Stimulated activated CD8-positive, alpha-beta memory T cell treated with anti-CD3 and anti-CD28 coated beads, Interleukin-7, amount 100 ng/mL, for 24 hours (primary cell): ENCODE measurements at places on chromosomes 12 and 14.
A peak's percentile ranks its signal among the peaks of the same experiment; 100 is the strongest.

- peak; percentile 56 for DNase-seq
These were observed 1.2 kb downstream of the MGP start for GRCh38 chr12:14884458-14884878.

GRCh38 chr14:54369343-54369742, 27.5 kb upstream of the CDKN3 start:
- no peak for DNase-seq

- no peak for DNase-seq
These were observed 17.7 kb downstream of the ERP27 start for GRCh38 chr12:14920475-14921126.

DNA sequence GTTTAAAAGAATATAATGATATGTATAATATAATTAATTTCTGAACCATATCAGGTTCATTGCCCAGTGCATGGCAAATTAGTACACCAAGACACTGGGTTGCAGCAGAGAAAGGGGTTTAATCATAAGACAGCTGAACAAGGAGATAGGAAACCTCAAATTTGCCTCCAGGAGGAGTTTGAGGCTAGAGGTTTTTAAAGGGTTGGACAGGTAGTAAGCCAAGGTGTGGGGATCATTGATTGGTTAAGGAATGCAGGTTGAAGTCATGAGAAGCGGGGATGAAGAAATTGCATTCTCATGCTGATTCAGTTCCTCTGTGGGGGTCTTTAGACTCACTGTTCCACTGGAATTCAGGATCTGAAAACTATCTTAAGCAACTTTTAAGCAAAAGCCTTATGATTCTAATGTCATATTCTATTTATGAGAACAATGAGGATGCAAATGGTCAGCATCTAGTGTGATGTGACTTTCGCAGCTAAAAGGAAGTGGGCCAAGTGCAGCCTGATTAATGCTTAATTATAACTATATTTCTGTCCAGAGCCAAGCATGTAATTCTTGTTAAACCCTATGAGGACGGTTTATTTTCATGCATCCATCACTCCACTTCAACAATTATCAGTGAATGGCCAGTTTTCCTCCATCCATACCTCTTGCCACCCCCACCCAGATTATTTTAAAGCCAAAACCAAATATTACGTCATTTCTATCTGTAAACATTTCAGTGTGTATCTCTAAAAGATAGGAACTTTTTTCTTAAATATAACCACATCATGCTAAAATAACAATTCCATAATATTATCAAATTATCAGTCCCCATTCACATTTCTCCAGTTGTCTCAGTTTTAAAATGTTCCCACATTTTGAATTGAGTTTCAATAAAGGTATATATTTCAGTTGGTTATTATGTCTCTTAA, 14.9 kb downstream of the RNF212B start:
- no peak for DNase-seq

DNA sequence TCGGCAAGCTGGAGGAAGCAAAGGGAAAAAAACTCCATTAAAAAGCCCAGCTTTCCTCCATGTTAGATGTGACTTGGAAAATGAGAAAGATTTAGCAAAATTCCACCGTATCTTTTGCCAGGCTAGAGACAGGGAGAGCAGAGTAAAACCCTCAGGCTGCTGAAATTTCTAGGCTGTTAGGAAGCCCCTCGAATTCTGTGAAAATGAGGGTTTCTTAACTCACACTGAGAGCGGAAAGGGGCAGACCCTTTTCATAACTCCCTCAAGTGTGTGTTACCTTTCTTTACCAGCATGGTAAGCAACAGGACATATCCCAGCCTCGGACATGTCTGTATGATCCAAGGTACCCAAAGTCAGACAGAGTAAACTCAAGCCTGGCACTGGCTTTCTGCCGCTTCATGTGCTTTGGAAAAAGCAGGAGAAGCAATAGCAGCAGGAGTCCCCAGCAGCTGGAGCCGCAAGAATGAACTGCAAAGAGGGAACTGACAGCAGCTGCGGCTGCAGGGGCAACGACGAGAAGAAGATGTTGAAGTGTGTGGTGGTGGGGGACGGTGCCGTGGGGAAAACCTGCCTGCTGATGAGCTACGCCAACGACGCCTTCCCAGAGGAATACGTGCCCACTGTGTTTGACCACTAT, at the start of gene RHOJ:
Gene RHOJ (plus strand): TSS at position 37 of the 637 bp plus-strand sequence. CDS start 427 bp downstream, at position 464.
- no peak for DNase-seq

GRCh38 chr12:6078398-6079096, 45.9 kb downstream of the VWF start:
- no peak for DNase-seq

GRCh38 chr12:84912198-84913128, at the start of gene SLC6A15:
SLC6A15 (minus strand) TSS chr12:84912799; CDS start chr12:84892120, 20,679 bp downstream.
- DNase-seq, result no peak

GRCh38 chr14:105152794-105153241, 15.8 kb downstream of the JAG2 start:
- no peak for DNase-seq

GRCh38 chr14:73786636-73787485, 64.8 kb upstream of the PTGR2 start:
- DNase-seq, result no peak

- DNase-seq, result no peak
These were observed 3.0 kb downstream of the ARHGAP5 start for GRCh38 chr14:32080001-32080510.

- DNase-seq, result no peak
These were observed 21.0 kb upstream of the DCN start for GRCh38 chr12:91203610-91204009.

- DNase-seq, result no peak
These were observed 496.3 kb downstream of the NRXN3 start for GRCh38 chr14:78666336-78667056.

DNA sequence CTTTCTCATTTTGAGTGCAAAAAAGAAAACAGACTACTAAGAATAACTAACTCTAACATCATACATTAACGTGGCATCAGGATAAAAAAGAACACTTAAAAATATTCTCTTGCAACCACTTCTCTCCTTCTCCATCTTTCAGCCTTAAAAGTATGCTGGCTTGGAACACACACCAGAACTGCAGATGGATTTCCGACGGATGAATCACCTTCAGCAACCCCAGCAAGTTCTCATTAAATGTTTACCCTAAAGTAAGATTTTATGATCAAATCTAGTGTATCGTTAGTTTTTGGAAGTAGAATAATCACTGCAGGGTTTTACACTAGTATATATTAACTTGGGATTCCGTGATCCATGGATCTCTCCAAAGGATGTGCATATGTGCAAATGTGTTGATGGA, 1.2 kb downstream of the NEK9 start:
- no peak for DNase-seq

DNA sequence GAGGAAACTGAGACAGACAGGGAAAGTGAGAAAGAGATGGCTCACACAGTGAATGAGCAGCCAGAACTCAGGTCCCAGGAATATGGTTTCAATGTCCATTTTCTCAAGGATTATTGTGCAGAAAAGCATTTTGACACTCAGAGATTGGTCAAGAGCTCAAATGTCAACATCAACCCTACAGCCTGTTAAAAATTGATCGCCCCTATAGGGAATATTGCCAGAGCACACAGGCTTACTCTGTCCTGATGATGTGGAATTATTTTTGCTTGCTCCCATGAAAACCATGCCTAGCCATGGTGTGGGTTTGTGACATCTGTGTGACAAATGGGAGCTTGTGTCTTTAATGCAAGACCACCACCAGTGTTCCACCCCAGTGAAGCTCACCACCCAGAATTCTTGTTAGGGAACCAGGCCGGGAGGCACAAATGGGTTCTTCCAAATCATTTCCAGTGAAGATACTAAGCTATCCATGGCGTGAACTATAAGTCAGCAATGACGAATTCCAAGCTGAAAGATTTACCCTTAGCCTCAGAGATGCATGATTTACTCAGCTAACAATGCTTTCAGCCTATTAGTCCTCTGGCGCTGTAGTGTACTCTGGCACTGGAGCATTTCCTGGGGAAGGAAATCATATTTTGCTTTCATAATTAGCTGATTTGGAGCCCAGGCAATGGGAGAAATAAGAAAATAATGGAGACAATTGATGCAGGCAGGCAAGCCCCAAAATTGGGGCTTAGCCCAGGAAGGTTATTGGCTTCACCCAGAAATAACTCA, 1188.2 kb upstream of the TMEM132C start:
- DNase-seq, result no peak

DNA sequence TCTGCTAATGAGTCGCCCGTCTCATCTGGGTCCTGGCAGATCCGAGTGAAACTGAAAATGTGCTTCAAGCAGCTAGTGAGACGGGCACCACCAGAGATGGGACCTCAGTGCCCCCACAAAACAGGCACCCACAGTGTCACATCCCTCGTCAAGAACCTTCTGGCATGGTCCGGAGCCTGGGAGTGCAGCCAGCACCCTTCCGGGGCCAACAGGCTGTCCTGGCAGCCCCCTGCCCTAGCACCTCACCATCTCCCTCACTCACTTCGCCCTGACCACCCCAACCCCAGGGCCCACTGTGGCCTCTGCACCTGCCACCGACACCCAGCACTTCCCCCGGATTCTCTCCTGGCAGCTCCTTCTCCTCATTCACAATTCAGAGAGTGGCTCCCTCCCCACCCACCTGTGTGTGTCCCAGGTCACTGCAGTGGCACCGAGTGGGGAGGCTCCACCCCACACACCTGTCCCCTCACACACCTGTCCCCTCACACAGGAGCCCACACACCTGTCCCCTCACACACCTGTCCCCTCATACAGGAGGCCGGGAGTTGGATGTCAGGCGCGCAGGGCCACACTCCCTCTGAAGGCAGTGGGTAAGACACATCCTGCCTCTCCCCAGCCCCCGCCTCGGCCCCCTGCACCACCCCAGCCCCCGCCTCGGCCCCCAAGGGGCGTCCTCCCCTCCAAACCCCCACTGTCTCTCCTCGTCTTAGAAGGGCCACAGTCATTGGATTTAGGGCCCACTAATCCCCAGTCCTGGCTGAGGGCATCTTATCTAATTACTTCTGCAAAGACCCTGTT, 7.9 kb downstream of the GALNT9 start:
- DNase-seq, result no peak

DNA sequence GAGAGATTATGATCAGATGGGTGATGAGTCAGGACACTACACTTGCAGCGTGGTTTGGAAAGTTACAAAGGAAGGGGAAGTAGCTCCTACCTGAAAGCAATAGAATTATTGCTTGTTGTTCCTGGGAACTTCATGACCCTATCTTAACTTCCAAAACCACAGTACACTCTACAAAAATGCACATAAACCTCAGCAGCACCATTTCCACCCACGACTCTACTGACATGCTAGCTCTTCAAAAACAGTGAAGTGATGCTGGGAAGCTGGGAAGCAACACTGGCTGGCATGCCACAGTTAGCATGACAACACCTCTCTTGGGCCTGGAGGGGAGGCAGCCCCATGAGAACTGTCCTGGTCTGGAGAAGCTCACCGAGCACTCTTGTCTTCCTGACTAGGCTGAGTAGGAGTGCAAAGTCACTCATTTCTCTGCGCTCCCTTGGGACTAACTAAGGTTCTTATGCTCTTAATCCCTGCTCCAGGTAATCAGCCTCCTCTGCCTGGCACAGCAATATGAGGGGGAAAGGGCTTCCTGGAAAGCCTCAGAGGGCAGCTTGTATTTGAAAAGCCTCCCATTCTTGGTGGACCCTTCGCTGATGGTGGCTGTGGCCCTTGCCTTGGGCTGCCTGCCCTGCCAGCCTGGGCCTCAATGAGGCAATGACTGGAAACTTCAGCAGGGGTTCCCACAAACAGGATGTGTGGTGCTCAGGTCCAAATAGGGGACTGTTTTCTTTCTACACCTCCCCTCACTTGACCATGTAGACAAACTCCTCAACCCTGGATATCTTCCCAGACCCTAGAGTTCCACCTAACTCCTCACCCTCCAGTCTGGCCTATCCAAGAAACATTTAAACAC, 1.2 kb downstream of the KRT3 start:
- DNase-seq, result no peak

GRCh38 chr12:94811611-94812010, 161.3 kb upstream of the TMCC3 start:
- no peak for DNase-seq

DNA sequence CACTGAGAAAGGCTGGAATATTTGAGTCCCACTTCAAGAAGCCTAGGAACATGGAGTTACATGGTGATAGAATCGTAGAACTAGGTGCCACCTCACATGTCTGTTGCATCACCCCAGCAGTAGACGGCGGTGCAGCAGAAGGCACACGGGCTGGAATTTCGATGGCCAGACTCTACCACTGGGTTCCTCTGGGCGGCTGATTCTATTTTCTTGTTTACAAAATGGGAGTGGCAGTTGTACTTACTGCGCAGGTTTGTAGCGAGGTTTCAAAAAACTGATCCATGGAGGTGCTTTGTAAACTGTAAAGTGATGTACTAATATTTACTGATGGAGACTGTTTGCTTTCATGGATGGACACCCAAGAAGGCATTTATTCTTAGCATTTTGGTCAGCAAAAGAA, 45.7 kb downstream of the WDR20 start:
- no peak for DNase-seq

GRCh38 chr12:128286970-128287369, 20.0 kb downstream of the TMEM132C start:
- no peak for DNase-seq

DNA sequence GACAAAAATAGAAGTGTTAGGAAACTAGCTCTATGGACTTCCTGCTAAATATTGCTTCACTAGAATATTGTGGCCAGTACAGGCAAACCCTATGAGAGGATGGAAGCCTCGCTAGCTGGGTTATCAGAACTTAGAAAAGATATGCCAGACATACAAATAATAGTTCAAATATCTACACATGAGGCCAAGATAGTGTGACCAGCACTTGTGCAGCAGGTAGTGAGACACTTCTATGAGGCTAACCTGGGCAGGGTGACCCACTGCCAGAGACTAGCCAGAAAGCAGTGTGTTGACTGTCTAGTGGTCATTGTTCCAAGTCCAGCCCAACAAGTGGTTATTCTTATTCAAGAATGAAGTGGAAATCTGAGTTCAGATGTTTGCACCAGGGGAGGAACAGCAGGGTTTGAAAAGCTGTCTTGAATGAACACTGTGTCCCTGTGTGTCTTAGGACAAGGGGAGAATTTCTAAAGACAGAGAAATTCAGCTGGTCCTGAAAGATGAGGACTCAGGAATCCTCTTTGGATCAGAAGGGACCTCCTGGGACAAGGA, 16.3 kb downstream of the TSPAN8 start:
- no peak for DNase-seq
